ENCODE measurements at places on chromosomes 12 and 14.

GRCh38 chr12:82912406-82912805 is 225.7 kb downstream of the TMTC2 start:
- no peak for DNase-seq

DNA sequence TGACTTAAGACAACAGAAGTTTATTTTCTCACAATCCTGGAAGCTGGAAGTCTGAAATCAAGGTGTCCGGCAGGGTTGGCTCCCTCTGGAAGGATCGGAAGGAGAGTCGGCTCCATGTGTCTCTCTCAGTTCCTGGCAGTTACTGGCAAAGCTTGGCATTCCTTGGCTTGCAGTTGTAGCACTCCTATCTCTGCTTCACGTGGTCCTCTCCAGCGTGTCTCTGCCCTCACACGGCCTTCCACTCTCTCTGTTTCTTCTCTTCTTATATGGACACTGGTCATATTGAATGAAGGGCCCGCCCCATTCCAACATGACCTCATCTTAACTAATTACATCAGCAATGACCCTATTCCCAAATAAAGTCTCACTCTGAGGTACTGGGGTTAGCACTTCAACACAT is 60.1 kb upstream of the TUNAR start:
- DNase-seq: no peak

- DNase-seq: no peak
These were observed 42.1 kb downstream of the CCDC175 start for GRCh38 chr14:59534361-59534987.

DNA sequence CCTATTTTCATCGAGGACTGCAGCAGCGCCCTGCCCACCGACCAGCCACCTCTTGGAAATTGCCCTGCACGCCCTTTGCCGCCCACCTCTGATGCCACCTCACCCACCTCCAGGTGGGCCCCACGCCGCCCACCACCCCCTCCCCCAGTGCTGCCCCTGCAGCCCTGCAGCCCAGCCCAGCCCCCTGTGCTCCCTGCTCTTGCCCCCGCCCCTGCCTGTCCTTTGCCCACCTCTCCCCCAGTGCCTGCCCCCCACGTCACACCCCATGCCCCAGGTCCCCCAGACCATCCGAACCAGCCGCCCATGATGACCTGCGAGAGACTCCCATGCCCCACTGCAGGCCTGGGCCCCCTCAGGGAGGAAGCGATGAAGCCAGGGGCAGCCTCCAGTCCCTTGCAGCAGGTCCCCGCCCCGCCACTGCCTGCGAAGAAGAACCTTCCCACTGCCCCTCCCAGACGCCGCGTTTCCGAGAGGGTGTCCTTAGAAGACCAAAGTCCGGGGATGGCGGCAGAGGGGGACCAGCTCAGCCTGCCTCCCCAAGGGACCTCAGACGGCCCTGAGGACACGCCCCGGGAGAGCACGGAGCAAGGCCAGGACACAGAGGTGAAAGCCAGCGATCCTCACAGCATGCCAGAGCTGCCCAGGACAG is 96.5 kb downstream of the LGMN start:
- DNase-seq: no peak

DNA sequence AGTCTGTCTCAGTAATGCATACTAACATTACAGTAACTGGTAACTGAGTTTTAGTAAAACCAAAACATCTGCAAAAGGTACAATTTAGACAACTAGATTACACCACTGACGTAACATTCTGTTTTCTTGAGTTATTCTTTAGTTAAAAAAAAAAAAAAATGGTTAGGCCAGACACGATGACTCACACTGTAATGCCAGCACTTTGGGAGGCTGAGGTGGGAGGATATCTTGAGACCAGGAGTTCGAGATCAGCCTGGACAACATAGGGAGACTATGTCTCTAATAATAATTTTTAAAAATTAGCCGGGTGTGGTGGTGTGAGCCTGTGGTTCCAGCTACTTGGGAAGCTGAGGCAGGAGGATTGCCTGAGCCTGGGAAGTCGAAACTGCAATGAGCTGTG is 34.1 kb downstream of the AP5M1 start:
- no peak for DNase-seq

GRCh38 chr12:75613981-75614380 is 102.6 kb upstream of the KRR1 start:
- DNase-seq: no peak

- DNase-seq: no peak
These were observed 113.8 kb upstream of the G2E3 start for GRCh38 chr14:30445011-30445793.

- no peak for DNase-seq
These were observed 8.0 kb upstream of the OR5AU1 start for GRCh38 chr14:21163871-21164291.

- no peak for DNase-seq
These were observed 1.7 kb downstream of the TPCN1 start for GRCh38 chr12:113222730-113223531.

DNA sequence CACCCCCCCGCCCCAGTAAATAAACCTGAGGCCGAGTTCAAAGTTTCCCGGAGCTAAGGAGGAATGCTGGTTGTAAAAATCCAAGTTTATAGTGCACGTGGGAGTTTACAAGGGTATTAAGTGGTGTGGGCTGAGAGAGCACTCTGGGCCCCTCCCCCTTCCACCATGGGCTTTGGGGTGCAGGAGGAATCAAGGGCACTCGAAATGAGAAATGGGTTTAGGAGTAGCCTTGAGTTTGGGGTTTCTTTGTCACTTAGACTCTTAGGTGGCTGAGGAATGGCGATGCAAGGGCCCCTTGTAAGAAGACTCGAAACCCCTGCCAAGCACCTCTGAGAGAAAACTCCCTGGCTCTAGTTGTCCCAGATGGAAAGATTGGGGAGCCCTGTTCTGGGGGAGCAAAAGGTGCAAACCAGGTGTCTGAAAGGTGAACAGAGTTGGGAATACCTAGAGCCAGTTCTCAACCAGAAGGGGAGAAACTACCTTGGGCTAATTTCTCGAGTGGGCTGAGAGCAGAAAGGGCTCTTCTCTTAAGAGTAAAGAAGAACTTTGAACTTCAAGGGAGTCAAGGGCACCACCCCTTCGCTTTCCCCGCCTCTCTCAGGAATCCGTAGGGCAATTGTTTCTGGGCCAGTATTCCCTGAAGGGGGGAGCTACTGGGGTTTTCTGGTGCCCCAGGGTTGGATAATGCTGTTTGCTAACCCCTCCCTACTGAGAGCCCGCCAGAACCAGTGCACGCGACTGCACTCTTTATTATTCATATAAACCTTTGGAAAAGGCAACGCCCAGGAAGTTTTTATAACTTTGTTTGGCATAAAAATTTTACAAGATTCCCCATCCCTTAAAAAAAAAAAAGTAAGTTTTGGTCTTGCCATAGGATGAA is 4.0 kb upstream of the HOTAIR start:
- no peak for DNase-seq

- DNase-seq: no peak
These were observed 128.7 kb downstream of the RGS6 start for GRCh38 chr14:72060917-72061316.

GRCh38 chr14:56026506-56026905 is 91.7 kb upstream of the PELI2 start:
- DNase-seq: no peak

DNA sequence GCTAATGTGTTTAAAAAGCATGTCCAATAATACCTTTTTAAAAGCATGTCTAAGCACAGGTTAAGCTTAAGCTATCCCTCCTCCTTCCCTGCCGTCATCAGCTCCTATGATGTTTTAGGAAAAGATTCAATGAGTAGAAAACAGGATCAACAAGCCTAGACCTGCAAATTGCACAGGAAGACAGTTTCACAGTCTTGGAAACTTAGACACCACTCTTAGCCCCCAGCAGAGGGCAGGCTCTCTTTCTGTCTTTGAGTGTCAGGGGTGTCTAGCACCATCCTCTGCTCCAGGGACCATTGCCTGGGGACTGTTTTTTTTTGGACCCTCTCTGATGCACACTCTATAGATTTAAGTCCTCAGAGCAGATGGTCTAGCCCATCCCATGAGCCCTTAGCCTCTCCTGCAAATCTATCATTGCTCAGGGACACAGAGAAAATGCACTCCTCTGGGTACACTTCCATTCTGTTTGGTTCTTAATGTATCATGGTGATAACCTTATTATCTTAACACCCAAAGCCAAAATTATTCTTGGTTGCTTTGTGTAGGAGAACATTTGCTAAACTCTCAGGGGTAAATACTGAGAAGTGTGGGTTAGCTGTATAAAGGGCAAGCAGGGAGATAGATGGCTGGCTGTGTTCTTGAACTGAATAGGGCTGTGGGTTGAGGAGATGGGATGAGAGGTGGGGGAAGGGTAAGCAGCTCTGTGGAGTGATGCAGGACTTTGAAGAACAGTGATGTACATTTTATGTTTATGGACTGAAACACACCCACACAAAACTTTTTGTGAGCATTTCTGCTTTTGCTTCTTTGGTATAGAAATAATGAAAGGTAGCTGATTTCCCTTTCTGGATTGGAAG is 259.9 kb upstream of the DDHD1 start:
- DNase-seq: no peak

DNA sequence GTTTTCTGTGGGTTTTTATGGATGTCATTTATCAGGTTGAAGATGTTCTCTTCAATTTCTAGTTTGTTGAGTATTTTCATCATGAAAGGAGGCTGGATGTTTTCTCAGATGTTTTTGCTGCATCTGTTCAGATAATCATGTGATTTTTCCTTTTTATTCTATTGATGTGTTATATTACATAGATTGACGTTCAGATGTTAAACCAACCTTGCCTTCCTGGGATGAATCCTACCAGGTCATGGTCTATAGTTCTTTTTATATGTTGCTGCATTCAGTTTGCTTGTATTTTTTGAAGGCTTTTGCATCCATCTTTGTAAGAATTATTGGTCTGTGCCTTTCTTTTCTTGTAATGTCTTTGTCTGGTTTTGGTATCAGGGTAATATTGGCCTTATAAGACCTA is 43.9 kb upstream of the LYZ start:
- no peak for DNase-seq

- DNase-seq: no peak
These were observed 2.3 kb upstream of the HSPB8 start for GRCh38 chr12:119176267-119177055.

GRCh38 chr14:105527381-105527825 is 1.0 kb downstream of the TMEM121 start:
- DNase-seq: no peak

DNA sequence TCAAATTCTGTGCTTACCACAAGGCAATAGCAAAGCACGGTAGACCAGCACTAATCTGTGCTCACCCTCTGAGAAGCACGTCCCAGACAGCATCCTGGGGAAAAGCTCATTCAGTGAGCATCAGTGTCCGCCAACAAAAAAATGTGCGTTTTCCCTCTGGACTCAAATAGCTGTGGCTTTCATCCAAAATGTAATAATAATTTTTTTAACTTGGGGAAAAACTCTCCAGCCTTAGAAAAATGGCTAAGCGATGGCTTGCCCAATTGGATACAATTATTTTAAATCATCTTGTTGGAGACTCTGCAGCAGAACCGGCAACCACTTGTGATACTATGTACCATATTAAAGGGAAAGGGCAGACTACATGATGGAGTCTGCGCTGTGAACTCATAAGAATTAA is 1.1 kb upstream of the KRT77 start:
- no peak for DNase-seq

DNA sequence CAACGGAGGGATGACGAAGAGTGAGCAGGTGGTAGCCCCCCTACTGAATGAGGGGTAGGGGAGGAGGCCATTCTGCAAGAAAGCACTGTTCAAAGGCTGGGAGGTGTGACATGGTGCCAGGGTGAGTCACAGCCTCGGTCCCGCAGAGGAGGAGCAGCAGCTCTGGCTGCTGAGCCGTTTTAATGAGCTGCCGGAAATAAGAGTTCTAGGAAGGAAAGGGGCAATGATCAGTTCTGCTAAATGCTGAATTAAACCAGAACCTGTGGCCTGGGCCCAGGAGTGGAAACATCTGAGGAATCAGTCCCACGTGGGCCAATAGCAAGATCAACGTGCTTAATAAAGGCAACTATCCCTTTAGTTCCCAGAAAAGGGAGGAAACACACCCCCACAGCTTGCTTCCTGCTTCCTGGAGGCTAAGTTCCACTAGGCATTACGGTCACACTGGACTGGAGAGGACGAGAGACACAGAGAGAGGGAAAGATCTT is 3.6 kb downstream of the ABCD4 start:
- no peak for DNase-seq

DNA sequence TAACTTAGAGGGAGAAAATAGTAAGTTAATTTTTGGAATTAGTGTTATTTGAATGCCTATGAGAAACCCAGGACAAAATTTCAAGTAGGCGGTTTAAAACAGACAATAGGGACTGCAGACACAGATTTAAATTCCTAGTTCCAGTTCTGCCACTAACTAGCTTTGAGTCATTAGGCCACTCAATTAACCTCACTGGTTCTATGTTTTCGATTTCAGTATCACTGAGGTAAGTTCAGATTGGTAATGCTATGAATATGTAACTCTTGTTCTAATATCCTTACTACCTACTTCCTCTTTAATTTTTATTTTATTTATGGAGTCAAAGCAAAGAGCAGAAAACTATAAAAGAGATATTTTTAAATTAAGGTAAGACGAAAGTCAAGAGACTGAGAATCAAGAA is 52.6 kb downstream of the GALC start:
- no peak for DNase-seq

- DNase-seq: no peak
These were observed 24.3 kb upstream of the FOXG1 start for GRCh38 chr14:28742171-28742846.

DNA sequence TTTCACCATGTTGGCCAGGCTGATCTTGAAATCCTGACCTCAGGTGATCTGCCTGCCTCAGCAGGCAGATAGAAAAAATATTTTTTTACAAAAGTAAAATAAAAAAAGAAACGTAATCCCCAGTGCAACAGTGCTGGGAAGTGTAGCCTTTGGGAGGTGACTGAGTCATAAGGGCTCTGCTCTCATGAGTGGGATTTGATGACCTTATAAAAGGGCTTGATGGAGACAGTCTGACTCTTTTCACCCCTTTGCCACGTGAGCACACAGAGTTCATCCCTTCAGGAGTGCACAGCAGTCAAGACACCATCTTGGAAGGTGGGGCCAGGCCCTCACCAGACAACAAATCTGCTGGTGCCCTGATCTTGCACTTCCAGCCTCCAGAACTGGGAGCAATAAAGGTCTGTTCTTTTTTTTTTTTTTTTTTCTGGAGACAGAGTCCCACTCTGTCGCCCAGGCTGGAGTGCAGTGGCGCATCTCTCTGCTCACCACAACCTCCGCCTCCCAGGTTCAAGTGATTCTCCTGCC is 24.7 kb upstream of the DYNC1H1 start:
- DNase-seq: no peak

DNA sequence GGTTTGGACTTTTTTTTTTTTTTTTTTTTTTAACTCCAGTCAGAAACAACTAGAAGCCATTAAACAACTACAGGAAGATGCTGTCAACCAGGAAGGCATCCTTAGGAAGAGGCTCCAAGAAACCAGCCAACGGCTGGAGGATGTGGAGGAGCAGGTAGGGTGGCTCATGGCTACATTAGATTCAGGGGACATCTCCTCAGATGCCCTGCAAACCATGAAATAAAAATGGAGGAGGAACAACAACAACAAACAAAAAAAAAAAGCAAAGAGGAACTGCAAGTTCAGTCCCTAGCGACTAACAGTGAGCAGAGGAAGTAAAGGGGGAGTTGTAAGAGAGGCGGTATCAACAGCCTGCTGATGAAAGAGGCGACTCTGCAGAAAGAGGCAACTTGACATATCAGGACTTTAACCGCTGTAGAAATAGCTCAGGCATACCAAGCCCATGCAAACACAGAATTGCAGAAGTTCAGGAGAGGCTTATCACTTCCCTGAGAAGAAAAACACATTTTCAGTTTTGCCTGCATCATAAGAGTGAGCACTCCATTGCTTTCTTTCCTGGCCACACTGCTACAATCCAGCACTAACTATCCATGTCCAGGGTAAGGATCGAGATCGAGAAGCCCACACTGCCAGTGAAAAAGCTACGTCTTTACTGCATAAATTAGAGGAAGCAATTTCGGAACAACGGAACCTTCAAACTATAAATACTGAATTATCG is 103.5 kb upstream of the BCAT1 start:
- no peak for DNase-seq

Measured in D721Med (cell line).